NCI-H1092 (cell line): ENCODE measurements at places on chromosomes 4 and X.

- no peak for DNase-seq
Measured at GRCh38 chr4:86872135-86872534, 20.1 kb downstream of the C4orf36 start.

DNA sequence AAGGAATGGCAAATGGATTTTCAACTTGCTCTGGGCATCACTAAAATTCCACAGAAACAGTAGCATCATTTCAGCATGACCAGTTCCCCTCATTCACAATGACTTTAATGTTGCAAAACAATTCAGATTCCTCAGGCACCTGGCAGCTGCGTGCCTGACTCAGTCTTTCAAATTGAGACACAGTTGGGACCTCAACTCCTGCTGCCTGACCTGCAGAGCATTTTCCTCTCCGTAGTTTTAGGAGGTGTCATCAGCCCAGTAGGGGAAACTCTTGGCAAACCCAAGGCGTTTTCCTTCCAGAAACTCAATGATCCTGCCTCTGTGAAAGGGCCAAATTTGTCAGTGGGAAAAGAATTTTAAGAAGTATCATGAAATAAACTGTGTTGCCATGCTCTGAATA is 388.9 kb downstream of the SPRY1 start:
- DNase-seq, result no peak

GRCh38 chrX:149804102-149804501 is 22.4 kb downstream of the MAGEA9 start:
- no peak for DNase-seq

DNA sequence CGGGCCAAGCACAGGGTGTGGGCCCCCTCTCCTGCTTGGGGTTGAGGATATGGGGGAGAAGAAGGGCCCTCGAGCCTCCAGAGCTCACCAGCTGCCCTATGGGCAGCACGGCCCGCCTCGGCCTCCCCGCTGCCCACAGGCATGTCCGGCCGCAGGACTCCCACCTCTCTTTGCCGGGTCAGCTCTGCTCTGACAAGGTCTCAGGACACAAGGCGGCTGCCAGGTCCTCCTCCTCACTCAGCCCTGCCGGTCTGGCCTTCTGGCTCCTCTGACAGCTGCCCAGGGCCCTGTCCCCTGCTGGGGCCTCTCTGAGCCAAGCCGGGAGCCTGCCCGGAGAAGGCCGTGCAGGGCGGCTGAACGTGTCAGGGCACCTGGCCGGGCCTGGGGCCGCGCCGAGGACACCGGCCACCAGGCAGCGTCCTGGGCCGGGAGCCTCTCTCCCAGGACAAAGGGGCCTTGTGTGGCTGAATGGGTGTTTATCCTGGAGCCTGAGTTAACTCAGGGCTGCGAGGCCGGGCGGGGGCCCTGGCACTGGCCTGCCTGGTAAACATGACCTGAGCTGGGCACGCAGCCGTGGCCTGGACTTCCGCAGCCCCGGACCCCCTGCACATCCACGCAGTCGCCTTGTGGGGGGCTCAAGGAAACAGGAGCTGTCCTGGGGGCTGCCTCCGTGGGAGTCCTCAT is 25.7 kb downstream of the TACC3 start:
- no peak for DNase-seq

DNA sequence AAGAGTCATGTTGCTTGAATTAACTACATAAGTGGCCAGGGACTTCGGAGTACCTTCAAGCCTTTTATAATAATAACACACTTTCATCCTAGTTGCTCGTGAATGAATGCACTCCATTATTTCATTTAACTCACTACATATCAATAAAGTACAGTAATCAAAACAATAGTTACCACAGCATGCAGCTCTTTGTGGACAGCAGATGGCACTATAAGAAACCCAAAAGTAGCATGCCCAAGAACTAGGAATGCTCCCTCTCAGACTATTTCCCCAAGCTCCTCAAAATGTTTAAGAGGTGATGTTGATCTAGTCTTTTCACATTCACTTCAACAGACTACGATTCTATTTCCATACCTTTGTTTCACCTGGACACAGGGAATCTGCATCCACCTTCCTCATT is 500.8 kb upstream of the DIAPH2 start:
- DNase-seq, result no peak

DNA sequence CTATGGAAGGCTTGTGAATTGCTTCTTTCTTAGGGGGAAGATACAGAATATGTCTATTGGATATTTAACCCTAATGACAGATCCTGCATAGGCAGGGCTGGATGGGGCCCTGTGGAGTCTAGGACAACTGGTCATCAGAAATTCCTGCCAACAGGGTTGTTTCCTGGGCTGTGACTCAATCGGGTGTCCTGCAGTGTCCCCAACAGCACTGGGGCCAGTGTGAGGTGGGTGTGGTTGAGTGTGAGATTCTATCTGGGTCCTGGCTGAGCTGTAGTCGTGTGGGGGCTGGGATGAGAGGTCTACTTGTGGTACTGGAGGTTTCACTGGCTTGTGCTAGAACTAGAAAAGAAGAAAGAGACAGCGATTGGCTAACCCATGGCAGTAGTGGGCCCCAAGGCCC is 87.3 kb upstream of the WDR1 start:
- no peak for DNase-seq

DNA sequence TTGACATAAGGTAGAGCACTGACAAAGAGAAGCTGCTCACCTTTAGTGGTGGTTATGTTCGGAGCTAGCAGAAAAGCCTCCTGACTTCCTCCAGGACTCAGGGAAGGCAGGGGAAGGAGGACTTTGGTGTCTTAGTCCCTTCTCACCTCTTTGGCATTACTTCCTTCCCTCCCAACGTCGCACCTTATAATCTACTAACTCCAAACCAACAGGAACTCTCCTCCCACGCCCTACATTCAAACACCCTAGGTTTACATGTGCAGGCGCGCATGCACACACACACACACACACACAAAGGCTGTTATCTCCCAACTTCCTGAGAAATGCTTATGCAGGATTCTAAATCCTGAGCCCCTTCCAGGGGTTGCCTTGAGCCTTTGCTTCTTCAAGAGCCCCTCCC is 157.7 kb upstream of the STS start:
- no peak for DNase-seq

- no peak for DNase-seq
Measured at GRCh38 chr4:95360256-95360903, 188.4 kb downstream of the UNC5C start.

GRCh38 chrX:97563531-97564133 is 679.9 kb downstream of the RPA4 start:
- DNase-seq, result no peak

DNA sequence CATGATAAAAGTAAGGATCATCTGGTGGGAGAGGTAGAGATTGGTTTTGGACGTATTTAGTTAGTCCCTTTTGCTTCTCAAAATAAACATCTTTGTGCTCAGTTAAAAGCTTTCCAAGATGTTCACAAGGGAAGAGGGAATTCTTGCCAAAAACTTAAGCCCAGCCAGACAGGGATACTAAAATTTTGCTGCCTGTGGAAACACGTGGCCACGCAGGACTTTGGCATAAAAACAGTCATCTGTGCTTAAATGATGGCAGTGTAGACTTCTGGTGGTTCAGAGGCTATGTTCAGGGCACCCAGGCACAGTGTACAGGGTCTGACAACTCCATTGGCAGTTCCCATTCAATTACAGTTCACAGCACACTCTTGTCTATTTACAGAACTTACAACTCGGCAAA is 93.2 kb upstream of the JADE1 start:
- DNase-seq, result no peak
